ENCODE measurements at places on chromosomes 5 and 9.
A peak's percentile ranks its signal among the peaks of the same experiment; 100 is the strongest.

DNA sequence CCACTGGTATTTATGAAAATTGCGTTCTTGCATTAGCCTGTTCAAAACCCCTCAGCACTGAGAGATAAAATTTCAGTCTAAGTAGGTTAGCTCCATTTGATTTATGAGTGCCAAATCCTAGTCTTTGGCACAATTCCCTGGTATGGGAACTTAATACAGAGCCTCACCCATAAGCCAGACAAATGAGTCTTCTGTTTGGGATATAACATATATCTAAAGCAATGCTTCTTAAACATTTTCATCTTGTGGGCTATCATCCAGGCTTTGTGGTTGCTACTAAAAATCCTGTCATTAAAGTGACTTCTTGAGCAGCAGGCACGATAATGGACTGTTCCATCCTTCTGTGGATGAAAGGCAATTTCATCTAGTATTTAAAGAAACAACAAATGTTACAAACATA is 419.5 kb upstream of the ACTBL2 start:
- DNase-seq, result no peak

DNA sequence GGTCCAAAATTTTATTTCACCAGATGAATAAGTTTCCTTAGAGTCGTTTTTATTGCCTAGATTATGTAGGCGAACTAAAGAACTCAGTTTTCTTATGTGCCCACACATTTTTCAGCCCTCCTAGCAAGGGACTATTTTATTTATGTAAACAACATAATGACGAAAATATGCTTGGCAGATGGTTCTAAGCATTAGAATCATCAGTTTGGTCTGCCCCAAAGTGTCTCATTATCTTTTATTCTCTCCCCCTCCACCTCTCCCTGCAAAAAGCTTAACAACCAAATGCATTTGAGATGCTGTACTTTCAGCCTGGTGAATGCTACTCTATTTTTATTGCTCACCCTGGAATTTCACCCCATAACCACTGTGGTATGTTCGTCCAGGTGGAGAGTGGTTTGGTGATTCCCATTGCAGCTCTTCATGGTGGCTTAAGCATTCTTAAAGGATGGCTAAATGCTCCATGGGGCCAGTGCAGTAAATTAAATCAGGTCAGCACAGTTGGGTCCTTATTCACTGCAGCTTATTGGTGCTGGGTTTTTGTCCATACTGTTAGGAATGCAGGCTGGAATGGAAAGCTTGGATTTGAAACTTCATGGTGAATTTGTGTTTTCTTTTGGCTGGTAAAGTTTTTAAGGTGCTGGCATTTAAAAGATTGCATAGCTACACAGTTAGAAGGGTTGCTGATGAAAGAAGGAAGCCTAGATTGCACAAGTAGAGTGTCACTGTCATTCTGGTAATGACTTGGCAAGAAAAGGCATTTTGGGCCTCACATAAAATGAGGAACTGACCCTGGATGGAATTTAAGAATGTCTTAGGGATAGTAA is 39.2 kb downstream of the TLE4 start:
- no peak for DNase-seq

GRCh38 chr5:38853753-38854470 is 8.1 kb downstream of the OSMR start:
- DNase-seq, result no peak

GRCh38 chr9:93653760-93654159 is 77.4 kb downstream of the PHF2 start:
- no peak for DNase-seq

- no peak for DNase-seq
These were observed 51.1 kb downstream of the C9orf50 start for GRCh38 chr9:129569502-129570449.

DNA sequence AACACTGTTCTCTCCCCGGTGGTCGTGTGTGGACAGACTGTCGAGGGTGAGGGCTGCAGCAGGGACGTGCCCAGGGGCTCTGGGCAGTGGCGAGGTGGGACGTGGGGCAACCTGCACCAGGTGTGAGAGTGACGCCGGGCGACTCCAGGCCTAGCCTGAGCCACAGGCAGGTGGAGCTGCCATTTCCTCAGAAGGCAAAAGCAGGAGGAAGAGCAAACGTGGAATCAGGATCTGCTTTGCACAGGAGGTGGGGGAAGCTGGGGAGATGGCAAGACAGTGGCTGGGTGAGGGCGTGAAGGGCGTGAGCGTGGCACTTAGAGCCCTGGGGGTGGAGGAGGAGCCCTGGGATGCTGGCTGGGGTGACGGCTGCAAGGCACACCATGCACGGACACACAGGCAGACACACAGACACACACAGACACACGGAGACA is 39.6 kb upstream of the NSMF start:
- DNase-seq, result no peak

- DNase-seq, result no peak
These were observed 135.4 kb downstream of the RGS3 start for GRCh38 chr9:113598883-113599282.

- DNase-seq, result no peak
These were observed 2.4 kb upstream of the TRIM7 start for GRCh38 chr5:181207214-181207959.

- DNase-seq, result no peak
These were observed 99.6 kb upstream of the SLC44A1 start for GRCh38 chr9:105144841-105145240.

DNA sequence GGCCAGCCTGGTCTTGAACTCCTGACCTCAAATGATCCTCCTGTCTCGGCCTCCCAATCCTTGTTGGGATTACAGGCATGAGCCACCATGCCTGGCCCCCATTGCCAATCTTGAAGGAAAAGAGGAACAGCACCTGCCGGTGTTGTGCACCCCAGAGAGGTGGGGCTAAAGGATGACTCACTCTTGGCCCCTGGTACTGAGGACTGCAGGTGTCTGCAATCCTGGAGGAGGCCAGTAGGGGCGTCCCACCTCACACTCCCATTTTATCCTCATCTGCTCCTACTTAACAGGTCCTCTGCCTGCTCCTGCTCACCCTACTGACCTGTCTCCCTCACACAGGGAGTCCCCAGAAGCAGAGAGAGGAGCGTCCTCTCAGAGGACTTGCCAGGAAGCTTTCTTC is 390.4 kb downstream of the ARHGEF28 start:
- no peak for DNase-seq

GRCh38 chr9:113436728-113437515 is 26.4 kb downstream of the C9orf43 start:
- DNase-seq, result no peak

DNA sequence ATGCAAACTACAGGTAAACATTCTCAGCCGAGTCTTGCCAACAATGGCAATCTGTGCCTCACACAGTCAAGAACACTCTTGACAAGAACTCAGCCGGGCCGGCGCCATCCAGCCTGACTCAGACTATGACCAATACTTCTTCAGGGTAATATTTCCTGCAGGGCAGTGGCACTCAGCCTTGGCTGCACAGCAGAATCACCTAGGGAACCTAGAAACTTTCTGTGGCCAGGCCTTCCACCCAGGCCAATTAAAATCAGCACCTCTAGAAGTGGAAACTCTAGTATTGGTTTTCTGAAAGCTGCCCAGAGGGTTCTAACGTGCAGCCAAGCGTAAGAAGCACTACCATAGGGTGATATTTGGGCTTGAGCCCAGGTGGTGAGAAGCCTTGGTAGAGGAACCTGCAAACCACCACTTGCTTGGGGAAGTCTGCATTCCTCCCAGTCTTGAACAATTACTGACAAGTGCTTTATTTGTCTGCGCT is 120.6 kb downstream of the TTLL11 start:
- no peak for DNase-seq

DNA sequence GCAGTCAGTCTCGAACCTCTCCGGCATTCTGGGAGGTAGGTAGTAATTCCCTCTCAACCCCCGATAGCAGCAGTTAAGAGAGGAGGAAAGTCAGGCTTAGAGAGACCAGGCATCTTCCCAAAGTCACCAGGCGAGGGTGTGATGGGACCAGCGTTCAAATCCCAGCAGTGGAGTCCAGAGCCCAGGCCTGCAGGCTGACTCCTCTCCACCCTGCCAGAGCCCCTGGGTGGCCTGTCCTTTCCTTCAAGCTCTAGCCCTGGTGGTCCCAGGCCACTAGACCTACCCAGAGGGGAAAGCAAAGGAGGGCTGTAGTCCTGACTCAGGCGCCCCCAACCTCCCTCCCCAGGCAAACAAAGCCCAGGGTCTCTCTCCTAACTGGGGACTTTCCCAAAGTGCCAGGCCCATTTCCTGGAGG is 4.2 kb upstream of the NR5A1 start:
- no peak for DNase-seq

DNA sequence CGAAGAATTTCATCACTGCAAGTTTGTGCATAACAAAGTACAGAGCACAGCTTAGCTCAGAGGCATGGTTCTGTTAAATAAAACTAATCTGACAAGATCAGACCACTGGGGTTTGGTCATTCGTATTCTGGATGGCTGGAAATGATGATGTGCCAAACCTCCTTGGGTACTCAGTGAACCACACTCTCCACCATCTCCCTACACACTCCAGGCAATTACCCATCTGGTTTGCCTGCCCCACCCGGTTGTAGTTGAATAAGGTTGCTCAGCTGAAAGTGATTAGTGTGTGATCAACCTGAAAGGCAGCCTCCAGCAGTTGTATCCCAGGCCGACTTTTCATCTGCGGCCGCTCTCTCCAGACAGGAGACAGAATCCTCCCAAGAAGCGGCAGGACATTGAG is 371.4 kb downstream of the TLE1 start:
- DNase-seq, result no peak

DNA sequence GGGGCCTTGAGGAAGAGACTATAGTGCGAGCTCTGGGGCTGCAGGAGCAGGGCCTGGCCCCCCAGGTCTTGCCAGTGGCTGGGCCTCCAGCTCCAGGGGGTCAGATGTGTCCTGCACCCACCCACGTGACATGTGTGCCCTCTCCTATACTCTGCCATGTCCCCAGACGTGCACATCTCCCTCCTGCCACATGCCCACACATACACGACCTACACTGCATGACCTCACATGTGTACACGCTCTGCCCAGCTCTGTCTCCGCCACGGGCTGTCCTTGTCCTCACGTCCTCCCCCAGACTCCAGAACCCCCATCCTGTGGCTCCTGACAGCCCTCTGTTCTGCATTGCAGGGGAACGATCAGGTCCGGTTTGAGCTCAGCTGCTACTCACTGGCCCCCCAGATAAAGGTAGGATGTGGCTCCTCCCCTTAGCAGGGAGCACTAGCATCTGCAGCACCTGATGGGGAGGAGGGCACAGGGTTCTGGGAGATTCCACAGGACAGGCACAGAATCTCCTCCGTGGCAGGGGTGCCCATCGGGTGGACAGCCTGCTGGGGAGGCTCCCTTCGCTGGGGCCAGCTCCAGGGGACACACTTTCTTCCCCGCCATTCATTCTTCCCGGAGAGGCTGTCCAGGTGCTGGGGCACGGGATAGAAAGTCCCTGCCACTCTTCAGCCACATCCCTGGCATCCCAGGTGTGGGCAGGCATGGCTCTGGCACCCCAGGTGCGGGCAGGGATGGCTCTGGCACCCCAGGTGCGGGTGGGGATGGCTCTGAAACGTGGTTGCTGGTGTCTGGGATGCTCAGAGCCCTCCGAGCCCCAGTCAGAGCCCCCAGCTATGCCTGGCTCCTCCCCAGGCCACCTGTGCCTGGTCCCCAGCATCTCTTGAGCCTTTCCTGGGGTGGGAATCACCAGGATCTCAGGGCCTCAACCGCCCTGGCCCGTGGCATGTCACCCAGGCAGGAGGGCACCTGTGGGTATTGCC is 19.3 kb downstream of the ASS1 start:
- DNase-seq, result no peak

DNA sequence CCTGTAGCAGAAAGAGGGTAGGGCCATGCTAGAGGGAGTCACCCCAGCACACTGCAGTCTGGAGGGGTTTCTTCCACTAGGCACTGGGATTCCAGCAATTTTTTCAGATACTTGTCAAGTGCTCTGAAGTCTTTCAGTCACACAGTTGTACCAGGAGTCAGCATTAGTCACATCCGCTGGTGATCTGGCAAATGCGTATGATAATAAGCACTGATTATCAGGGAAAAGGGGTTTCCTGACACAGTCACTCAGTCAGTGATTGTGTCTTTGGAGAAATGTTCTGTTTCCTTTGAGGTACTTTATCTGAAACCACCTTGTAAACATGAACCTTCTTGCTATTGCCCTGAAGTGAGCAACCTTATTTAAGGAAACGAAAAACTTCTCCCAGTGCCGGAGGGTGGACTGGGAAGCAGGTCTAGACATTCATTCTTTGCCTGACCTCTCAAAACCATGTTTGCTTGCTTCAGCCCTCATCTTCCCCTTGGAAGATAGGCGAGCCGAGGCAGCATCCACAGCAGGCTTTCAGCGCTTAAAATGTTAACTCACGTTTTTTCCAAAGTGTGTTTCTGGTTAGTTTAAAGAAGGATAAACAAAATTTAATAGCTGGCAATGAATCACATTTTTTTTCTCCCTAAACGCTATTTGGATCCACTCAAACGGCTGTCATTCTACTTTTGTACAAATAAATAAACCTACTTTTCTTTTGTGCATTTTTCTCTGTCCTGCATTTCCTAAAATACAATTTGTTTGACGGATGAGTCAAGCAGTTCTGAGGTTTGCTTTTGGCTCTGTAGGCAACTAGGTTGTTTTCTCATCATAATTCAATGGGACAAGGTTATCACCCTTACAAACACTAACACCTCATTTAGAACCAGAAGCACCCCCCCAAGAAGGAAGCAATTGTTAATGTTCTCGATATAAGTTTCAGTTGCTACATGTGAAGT is 77.7 kb downstream of the FOXD1 start:
- no peak for DNase-seq

DNA sequence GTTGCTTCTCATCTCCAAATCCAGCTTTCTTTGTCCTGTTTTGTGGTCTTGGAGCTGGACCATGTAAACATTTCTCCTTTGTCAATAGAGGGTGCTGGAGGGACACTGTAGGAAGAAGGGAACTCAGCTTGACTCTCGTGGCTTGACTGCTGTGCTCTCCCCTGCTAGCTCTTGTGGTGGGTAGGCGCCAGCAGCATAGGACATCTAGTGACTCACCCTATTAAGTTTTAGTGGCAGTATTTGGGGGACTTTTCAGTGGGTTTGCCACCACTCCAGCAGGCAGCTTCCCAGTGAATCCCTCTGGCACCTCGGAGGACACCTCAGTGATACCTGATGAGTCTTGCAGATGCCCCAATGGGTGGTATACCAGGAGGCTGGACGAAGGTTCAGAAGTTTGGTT is 97.8 kb downstream of the TSSK1B start:
- DNase-seq, result peak; percentile 39

DNA sequence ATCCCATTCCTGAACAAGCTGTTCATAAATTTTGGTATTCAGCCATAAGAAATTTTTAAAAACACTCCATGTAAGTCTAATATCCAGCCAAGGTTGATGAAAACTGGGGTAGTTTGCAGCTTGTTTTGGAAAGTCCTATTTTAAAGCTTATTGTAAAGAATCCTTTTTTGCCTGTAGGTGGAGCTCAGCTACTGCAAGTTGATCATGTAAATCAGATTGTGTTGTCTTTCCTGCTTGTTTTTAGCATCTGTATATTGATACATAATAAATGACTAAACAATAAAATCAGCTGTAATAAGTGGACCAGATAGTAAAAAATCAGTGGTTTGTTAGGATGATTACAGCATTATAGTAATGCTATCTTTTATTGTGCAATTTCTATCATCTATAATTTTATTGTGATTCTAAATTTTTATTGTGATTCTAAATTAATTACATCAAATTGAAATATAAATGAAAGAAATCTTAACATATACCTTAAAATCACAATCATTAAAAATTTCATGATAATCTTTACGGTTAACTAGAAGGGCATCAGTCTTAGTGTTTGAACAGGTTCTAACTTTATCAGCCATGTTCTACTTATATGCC is 42.4 kb downstream of the CWC27 start:
- peak; percentile 17 for DNase-seq

Data from DMS 273 treated with DMSO at 0.1 percent for 48 hours (cell line).